ENCODE measurements at places on chromosomes 11 and 22. TPM values are rescaled to one million over a fixed set of nuclear protein-coding genes. Genes with fewer than 3 reads are reported as not detected.
A peak's percentile ranks its signal among the peaks of the same experiment; 100 is the strongest.

CTSW gene
- total RNA-seq = not detected

CCDC87 gene
- 0.67 TPM for total RNA-seq

FJX1 gene
- 20.6 TPM for total RNA-seq

C11orf52 gene
- total RNA-seq = 0.33 TPM

UCP2 gene
- 43.6 TPM for total RNA-seq

MPZL2 gene
- total RNA-seq = 0.38 TPM

OR5B21 gene
- not detected for total RNA-seq

CCDC188 gene
- total RNA-seq = not detected

PLA2G6 gene
- total RNA-seq = 23.4 TPM

DNA sequence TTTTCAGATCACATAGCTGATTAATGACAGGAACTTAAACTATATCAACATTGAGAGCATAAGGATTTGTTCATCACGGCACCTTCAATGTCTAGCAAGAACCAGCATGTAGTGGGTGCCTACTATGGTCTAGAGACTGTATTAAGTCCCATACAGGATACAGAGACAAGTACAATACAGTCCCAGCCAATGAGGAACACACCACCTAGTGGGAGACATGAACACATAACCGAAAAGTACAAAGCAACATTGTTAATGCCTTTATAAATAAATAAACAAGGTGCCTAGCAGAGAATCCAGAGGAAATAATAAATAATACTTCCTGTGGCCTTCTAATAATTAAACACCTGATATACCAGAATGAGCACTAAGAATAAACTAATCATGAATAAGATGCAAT is 87.7 kb upstream of the OPCML start:
- DNase-seq = no peak

GRCh38 chr11:101445761-101446160 is 138.0 kb downstream of the TRPC6 start:
- DNase-seq = no peak

GRCh38 chr11:121801394-121801748 is 314.6 kb downstream of the BLID start:
- no peak for DNase-seq

DNA sequence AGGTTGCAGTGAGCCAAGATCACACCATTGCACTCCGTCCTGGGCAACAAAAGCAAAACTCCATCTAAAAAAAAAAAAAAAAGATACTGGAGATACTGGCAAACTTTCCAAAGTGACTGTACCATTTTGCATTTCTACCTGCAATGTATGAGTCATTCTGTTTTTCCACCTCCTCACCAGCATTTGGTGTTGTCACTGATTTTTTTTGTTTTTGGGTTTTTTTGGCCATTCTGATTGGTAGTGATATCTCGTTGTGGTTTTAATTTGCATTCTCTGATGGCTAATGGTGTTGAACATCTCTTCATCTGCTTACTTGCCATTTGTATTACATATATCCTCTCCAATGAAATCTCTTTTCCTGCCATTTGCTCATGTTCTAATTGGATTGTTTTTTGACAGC is 12.0 kb upstream of the RBX1 start:
- no peak for DNase-seq

- DNase-seq = peak; percentile 98
These were observed 415.1 kb downstream of the SOX6 start for GRCh38 chr11:15941206-15941770.

DNA sequence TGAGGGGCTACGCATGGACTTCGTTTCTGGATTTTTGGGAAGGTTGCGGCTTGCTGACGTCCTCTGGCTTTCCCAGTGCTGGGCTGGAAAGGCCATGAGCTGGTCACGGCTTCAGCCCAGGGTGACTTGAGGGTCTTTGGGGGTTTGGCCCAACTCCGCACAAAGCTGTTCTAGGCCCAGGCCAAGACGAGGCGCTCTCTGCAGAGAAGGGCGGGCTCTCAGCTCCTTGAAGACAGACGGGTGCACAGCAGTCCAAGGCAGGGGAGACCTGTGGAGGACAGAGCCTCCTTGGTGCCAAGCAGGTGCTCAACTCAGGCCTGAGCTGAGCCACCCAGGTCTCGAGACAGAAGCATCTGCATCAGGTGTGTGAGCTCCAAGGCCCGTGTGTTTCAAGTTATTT is 1003.7 kb downstream of the BRD1 start:
- peak; percentile 30 for DNase-seq

DNA sequence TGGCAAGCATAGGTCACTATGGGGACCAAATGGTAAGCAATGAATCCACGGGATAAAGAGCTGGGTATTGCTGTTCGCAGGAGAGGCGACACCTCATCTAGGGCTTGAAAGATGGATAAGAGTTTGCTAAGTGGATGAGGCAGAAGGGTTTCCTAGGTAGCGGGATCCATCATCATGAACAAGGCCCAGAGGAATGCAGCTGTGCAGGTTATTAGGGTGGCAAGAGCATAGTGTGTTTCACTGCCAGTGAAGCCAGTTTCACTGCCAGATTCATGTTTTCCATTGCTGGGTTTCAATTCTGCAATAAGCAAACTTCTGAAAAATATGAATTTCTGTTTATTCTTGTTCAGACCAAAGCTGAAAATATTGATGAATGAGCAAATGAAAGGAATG is 27.2 kb downstream of the WEE1 start:
- DNase-seq = no peak

- no peak for DNase-seq
These were observed 13.6 kb upstream of the MUC2 start for GRCh38 chr11:1060852-1061616.

GRCh38 chr11:115965767-115966504 is 461.7 kb upstream of the CADM1 start:
- DNase-seq = no peak

DNA sequence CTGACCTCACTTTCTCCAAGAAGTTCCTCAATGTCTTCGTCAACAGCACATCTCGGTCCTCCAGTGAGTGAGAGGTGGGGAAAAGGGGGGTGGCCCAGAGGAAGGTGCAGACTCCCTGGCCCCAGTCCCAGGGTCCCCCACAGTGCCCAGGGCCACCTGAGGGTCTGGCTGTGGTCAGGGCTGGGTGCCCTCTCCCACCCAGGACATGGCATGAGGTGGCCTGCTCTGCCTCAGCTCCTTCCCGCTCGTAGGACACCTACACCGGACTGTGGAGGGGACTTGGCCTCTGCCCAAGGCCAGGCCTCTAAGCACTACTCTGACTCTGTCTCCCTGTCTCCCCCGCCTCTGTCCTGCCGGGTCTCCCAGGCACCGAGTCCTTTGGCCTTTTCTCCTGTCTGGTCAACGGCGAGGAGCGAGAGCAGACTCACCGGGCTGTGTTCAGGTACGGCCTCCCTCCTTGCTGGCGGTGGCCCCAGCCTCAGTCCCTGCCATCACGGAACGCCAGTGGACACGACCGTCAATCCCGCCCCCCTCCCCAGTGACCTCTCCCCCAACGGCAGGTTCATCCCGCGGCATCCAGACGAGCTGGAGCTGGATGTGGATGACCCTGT is 4.5 kb downstream of the MAPK8IP2 start:
- no peak for DNase-seq
